ENCODE measurements at places on chromosomes 4 and X.

DNA sequence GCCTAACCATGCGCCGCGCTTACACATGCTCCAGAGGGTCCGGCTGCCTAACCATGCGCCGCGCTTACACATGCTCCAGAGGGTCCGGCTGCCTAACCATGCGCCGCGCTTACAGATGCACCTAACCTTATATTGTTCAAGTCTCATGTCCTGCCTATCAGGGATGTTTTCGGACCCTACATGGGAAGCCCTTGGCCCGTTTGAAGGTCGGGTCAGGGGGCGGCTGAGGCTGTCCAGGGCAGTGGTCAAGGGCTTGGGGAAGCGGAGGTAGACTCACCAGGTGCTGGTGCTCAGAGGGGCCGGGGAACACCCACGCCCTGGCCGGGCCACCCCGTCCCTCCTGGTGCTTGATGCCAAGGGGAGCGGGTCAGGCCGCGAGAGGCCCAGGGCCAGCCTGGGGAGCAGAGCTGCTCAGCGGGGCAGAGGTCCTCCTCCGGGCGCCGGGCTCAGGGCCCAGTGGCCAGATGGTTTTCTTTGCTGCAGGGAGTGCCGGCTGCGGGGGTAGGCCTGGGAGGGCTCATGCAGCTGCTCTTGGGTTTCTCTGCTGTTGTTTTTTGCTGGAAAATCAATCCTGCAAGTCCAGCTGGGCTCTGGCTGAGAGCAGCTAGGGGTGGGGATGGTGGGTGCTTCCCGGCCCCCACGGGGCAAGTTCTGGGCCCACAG lies 35.4 kb upstream of the SPON2 start:
- DNase-seq, result peak; percentile 89

DNA sequence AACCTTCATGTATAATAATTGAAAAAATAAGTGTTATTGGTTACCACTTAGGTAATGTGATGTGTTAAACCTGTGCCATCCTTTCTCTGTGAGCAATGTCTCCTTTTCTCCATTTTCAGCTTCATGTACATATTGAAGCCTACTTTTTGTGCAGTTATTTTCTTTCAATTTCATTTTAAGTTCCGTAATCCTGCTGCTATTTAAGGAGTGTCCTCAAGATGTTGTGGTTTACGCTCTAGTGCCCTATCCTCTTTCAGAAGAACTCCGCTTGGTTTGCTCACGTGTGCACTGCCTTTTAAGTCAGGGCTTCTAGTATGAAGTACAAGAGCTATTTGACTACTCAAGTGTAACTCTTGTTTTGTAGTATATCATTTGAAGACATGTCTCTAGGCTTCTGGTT lies 2253.2 kb upstream of the TENM3 start:
- no peak for DNase-seq

DNA sequence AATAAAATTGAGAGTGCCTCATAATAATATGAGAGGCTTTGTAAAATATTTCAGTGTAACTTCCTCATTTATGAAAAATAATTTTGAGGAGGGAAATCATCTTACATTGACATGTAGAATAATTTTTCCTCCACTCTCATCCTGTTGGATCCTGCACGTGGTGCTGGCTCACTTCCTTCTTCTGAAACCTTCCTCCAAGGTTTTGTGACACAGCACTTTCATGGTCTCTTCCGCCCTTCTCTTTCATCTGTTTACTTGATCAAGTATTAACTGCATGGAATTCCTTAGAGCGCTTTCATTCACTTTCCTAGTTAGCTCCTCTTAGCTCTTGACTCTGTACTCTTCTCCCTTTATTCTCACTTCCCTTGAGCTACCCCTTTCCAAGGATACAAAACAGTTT lies 246.5 kb downstream of the RAPGEF2 start:
- no peak for DNase-seq

GRCh38 chrX:19649226-19649995 lies 134.1 kb upstream of the MAP3K15 start:
- DNase-seq, result no peak

GRCh38 chr4:54005475-54005874 lies 58.9 kb downstream of the CHIC2 start:
- DNase-seq, result no peak

GRCh38 chr4:60745800-60746571 lies 454.1 kb upstream of the ADGRL3 start:
- no peak for DNase-seq

DNA sequence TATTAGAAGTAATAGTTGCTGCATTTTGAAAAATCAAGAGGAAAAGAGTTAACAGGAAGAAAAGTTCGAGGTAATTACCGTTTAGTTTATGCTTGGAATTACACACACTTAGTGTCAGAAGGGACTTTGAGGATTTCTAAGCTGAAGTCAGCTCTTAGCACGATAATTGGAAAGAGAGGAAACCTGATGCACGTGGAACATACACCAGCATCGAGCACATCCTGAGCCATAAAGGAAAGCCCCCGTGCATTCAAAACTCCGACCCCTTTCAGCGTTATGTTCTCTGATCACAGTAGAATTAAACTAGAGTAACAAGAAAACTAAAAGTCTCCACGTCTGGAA lies 400 bp upstream of the PAQR3 start:
- DNase-seq, result no peak

GRCh38 chrX:49171752-49172279 lies at the start of gene PLP2:
Gene PLP2, plus strand, starts transcription at chrX:49171898. Its CDS starts 103 bp downstream, at chrX:49172001.
- peak; percentile 63 for DNase-seq

DNA sequence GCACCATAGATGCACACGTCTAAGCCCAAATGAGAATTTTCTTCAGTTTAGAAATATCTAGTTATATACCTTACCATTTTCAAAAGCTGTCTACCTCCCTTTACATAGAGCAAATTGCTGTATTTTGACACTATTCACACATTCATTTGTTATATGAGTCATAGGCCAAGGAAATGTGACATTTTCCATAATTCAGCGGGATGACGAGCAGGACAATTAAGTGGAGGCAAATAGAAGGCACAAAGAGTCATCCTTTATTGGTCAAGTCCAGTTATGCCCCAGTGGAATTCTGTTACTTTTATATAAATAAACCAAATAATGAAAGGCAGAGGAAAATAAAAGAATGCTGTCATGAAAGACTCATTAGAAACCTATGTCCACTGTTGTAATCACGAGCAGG lies 27.9 kb downstream of the FGF13 start:
- DNase-seq, result no peak

DNA sequence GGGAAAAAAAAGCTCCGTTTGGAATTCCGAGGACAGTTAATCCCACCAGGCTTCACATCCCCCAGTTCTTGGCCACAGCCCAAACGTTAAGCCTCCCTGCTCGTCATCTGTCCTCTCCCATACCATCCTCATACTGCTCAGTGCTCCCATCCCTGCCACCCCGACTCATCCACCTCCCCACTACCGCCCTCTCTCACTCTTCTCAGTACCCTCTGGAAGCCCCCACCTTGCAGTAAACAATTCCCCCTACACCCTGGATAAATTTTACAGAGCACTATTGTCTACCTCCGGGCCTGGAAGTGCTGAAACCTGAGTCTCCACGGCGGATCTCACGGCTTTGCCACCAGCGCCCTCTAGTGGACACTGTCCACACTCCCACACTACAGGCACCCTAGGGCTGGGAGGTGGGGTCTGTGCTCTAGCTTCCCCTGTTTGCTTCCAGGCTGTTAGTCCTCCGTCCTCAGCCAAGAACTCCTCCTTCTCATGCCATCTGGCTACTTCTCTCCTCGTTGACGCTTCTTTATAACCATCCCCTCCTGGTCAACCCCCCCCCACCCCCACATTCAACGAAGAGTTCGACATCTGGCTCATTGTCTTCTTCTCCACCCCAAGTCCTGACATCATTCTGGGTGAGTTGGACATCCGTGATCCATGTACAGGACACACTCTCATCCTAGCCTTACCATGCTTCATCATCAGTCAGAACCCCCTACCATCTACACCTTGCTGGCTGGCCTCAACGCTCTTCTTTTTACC lies 54.5 kb downstream of the RTL9 start:
- DNase-seq, result peak; percentile 85

DNA sequence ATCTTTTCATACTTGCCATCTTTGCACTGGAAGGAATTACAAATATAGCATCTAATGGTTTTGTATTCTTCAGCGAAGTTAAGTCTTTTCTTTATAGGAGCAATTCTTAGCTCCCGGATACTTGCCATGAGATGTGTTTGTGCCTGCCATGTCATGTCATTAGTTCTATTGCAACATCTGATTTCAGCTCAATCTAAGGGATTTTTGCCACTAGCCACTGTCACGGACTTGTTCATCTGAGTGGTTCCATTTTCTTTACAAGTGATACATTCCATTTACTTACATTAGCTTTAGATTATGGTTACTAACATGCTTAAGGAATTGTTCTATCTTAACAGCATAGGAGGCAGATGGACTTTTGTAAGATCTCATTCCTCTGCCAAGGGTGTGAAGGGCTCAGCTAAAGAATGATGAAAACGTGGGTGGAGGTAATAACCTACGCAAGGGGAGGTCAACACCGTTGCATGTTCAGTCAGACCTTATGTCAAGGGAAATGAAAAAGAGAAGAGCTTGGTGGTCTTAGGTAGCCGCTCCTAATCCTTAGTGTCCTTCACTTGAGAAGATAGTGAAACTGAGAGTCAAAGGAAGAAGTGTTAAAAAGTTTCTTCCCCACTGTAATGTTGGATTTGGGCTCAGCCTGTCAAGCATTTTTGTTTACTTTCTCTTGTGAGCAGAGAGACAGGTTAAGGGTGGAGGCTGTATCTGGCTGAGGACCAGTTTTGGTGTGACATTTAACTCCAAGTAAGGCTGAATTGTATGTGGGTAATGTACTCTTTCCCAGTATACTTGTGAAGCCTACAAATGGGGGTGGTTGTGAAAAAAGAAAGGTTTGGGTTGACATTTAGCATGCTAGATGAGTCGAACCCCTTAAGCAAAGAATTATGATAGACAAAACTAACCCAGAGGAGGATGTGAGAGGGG lies 3.6 kb upstream of the KLHL2 start:
- no peak for DNase-seq

GRCh38 chr4:54090404-54090803 lies 9.6 kb upstream of the GSX2 start:
- no peak for DNase-seq

DNA sequence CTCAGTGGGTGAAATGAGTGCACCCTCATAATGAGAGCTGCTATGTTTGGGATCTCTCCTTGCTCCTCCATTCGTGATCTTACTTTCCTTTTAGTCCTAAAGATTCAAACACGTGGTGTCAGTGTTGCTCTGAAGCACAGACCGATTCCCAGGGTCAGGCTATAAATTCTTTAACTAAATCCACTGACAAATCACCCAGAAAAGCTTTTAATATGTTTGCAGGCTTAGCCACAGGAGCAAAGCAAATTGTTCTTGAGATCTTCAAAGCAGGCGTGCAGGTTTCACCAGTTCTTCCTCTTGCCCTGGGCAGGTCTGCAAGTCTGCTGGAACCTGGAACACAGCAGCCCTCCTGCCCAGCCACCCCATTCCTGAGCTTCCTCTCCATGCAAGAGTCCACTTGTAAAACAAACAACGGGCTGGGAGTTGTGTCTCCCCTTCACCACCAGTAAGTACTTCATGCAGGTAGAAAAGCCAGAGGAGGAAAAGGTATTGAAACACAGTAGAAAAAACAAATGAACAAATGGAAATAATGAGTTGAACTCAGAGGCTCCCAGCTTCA lies 70.1 kb upstream of the ENPP6 start:
- DNase-seq, result no peak

DNA sequence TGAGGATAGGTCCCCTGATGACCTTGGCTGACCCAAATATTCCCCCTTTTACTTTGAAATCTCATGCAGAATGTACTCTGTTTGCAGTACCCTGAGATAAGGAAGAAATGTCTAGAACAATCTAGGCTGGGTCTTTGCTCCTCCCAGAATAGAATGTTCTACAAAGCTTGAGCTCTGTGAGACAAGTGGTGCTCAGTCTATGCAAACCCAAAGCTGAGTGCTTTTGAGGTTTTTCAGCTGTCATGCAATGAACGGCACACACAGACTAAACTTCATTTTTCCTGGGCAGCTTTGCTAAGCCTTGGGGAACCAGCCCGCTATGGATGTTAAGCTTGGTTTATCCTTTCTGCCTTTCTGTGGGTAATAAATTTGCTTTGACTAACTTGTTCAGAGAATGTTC lies 513.6 kb downstream of the FAT4 start:
- no peak for DNase-seq

GRCh38 chr4:87406462-87406861 lies 15.5 kb upstream of the HSD17B11 start:
- DNase-seq, result no peak

GRCh38 chr4:100945789-100946188 lies 401.5 kb downstream of the PPP3CA start:
- no peak for DNase-seq

GRCh38 chr4:3079694-3080123 lies 5.2 kb downstream of the HTT start:
- DNase-seq, result no peak

DNA sequence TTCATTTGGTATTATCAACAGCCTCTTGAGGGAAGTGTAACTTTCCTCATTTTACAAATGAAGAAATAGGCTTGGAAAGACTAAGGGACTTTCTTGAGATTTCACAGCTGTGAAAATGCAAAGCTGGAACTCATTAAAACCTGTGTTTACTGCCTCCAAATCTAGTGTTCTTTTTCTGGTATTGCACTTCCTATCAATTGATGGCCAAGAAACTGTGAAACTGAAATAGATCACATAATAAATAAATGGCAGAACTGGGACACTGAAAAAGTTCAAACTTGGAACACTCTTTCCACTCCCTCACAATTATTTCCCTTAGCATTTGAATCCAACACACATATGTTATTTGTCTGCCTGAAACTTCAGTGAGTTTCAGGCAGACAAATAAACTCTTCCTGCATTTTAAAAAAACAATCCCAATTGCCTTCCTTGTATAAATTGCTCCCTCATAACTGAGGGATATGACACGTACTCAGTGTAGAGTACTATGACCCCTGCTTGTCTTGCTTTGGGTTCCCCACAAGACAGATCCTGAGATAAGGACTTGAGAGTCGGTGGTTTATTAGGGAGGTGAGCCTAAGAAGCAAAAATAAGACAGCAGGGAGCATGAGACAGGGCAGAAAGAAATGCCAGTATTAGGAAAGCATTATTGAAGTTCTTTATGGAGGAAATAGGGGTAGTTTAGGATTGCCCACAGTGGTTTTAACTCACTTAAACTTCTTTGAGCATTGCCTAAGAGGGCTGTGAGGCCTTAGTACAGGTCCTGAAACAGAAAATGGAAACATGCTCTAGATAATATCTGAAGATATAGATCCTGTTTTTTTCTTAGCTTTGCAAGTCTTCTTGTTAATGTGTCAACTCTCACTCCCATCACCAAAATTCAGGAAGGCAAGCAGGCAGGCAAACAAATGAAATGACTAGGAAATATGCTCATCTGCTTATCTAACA lies 33.9 kb downstream of the RTL3 start:
- DNase-seq, result no peak

GRCh38 chr4:29199485-29199884 lies 1520.7 kb upstream of the PCDH7 start:
- no peak for DNase-seq

DNA sequence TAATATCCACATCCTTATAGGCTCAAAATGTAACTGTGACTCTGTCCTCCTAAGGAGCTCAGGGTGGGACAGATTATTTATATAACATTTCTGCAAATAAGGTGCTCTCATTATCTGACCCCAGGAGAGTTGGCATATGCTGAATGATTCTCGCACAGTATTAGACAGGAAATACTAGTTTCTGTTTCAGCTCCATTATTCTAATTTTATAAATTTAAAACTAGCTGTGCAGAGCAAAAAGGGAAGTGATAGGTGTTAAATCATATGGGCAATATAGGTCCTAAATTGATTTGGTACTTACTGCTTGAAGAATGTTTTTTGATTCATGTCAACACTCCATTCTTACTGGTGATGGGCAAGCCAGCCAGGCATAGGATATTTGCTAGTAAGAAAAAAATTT lies 141.5 kb downstream of the GLRA2 start:
- no peak for DNase-seq

- DNase-seq, result no peak
Observed at GRCh38 chr4:2804973-2805501, 12.2 kb downstream of the SH3BP2 start.

GRCh38 chrX:9312922-9313867 lies 151.7 kb upstream of the TBL1X start:
- no peak for DNase-seq

All from right hindlimb (tissue), 1 donor.